Fibroblast of skin of left biceps (primary cell): ENCODE measurements at places on chromosomes 7 and 10.

GRCh38 chr7:22821702-22822485 is 755 bp downstream of the TOMM7 start:
- DNase-seq, result no peak

- DNase-seq, result no peak
Measured at GRCh38 chr10:78473006-78473405, 439.3 kb downstream of the RPS24 start.

DNA sequence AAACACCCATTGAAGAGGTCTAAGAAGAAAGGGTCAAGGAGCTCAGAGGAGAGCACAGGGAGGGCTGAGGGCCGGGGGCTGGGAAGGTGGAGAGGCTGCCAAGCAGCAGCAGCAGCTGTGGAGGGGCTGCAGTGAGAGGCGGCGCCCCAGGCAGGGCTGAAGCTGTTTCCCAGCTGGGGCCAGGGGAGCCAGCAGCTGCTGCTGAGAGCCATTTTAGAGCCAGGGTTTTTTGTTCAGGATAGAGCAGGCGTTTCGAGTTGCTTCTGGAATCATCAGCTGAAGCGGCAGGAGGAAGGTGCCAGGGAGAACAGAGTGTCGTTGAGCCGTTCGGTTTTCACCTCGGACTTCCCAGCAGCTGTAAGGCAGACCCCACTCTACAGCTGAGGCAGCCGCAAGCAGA is 62.7 kb downstream of the LANCL2 start:
- no peak for DNase-seq

- DNase-seq, result no peak
Measured at GRCh38 chr7:114133717-114134116, 214.9 kb upstream of the PPP1R3A start.

DNA sequence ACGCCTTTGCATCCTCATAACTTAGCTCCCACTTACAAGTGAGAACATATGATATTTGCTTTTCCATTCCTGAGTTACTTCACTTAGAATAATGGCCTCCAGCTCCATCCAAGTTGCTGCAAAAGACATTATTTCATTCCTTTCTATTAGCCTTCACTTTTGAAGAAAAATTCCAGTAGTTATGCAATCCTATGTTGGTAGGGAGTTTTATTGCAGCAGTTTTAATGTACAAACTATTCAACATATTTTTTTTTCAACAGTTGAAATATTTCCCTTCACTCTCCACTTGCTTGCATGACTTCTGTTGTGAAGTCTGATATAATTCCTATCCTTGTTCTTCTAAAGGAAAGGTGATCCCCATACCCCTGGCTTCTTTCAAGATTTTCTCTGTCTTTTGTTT is 27.3 kb upstream of the ARHGAP22 start:
- DNase-seq, result peak; percentile 36

DNA sequence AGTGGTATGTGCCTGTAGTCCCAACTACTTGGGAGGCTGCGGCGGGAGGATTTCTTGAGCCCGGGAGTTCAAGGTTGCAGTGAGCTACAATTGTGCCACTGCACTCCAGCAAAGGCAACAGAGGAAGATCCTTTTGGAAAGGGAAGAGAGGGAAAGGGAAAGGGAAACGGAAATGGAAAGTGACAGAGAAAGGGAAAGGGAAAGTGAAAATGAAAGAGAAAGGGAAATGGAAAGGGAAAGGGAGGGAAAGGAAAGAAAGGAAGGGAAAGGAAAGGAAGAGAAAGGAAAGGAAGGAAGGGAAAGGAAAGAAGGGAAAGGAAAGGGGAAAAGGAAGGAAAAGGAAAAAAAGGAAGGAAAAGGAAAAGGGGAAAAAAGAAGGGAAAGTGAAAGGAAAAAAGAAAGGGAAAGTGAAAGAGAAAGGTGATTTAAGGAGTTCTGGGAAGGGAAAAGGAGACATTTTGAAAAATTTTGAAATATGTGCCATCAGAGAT is 2.3 kb upstream of the ZC3HAV1 start:
- no peak for DNase-seq

- DNase-seq, result no peak
Measured at GRCh38 chr7:75017832-75018231, 53.3 kb downstream of the CASTOR2 start.

DNA sequence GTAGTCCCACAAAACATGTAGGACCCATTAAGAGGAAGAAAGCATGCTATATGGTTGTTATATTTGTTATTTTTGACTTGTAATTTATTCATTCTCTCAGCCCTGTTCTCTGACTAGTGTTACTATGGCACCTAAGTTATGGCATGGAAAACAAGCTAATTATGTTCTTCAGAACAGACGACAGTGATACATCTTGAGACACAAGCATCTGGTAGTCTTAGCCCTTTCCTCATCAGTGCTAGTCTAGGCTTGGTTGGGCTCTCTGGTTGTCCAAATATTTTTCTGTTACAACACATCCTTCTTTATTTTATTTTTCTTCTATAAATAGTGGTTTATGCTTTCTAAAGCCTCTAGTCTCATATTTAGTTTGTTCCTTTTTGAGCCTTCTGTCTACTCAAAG is 308.3 kb upstream of the KAT6B start:
- DNase-seq, result no peak

- no peak for DNase-seq
Measured at GRCh38 chr7:48101352-48101751, 12.3 kb downstream of the UPP1 start.

- DNase-seq, result no peak
Measured at GRCh38 chr10:98351831-98352402, 63.1 kb downstream of the PYROXD2 start.

DNA sequence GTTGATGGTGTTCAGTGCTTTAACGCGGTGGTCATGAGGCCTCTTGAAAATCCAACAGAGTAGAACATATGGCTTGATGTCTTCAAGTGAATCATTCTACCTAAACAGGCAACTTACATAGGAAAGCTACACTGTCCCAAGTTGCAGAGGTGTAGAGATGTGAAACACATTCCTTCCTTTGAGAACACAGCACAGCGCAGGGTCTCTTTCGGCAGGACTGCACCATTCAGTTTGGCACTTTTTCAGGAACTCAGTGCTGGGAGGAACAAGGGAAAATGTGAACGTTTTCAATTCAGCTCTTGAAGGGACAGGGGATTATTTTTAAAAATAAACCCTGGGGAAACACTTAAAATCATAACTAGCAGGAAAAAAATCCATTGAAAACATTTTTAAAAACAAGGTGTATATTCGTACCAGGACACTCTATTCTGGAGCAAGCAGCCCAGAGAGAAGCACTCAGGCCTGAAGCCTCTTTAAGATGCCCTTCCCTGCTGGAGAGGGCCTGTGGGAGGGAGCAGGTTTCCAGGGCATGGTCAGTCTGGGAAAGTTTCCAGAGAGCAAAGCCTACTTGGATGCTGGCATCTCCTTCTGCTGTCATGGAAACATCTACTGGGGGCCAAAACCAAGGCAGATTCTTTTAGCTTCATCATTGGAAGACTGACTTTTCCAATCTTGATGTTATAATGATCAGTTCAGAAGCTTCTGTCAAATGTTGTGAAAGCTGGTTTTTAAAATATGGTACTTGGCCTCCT is 60.4 kb upstream of the NPVF start:
- no peak for DNase-seq

DNA sequence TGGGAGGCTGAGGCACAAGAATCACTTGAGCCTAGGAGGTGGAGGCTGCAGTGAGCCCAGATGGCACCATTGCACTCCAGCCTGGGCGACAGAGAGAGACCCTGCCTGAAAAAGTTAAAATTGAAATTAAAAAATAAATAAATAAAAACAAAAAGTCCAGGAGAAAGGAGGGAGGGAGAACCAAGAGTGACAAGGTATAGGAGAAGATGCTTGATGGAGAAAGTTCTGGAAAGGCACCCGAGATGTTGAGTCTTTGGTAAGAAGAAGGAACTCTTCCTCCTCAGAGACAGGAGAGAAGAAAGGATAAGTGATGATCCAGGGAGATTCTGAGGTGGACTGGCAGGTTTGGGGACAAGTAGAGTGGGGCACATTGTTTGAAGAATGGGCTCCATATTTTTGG is 17.4 kb upstream of the LBX1 start:
- DNase-seq, result no peak

GRCh38 chr7:55254596-55255495 is 110.3 kb upstream of the LANCL2 start:
- DNase-seq, result no peak

DNA sequence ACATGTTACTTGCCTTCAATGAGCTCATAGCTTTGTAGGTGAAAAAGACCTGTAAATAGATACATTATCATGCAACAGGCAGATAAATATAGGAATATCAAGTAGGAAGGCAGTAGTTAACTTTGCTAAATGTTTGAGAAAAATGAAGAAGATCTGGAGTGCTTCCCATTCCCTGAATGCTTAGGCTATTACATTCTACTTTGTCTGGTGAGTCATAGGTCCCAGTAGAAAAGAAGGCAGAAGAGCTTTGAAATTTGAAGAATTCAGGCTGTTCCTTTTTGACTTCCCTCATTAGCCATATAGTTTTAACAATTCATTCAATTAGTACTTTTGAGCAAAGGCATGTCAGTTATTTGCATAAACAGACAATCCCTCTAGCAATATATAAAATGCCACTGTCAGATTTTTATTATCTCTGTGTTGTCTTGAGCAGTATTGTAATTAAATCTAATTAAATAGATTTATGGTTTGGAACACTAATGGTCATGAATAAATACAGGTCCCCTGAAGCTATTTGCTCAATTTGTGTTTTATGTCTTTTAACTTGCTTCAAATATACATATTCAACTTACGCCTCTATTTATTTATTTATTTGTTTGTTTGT is 875.0 kb downstream of the REEP3 start:
- DNase-seq, result peak; percentile 65

GRCh38 chr7:5603241-5604140 is 178.0 kb downstream of the RNF216 start:
- DNase-seq, result no peak

GRCh38 chr10:78476844-78477243 is 443.2 kb downstream of the RPS24 start:
- DNase-seq, result no peak

GRCh38 chr7:24653316-24654085 is 80.2 kb downstream of the PALS2 start:
- no peak for DNase-seq

DNA sequence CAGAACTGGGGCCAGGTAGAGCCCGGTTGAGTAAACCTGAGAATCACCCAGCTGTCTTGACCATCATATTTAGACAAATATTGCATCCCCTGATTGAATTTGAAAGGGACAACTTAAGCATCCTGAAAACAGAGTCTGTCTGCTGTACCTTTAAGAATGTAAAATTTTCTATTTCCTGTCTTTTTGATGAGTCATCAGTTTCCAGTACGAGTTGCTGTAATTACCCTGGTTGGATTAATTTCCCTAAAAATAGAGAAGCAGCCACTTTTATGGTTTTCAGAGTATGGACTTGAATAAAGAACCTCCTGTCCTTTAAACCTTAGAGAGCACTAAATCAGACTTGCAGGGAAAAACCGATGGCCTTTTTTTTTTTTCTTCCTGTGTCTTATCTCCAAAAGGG is 164.6 kb upstream of the SH2B2 start:
- no peak for DNase-seq

GRCh38 chr7:8724080-8724718 is 290.8 kb downstream of the NXPH1 start:
- DNase-seq, result no peak

DNA sequence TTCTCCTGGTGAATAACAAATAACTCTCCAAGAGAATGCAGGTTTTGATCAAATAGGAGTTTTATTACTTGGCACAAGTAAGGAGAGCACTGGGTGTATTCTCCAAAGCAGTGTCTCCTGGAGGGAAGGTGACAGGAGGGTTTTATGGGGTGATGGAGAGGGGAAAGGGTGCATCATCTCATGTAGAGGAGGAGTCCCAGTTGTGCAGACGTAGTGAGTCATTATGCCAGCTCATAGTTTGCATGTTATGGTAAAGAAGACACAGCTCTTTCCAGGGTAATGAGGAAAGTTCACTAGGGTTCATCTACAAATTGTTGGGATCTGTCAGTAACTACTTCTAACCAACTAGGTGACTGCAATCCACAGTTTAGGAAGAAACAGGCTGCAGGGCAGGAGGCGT is 347.9 kb upstream of the MEOX2 start:
- no peak for DNase-seq

DNA sequence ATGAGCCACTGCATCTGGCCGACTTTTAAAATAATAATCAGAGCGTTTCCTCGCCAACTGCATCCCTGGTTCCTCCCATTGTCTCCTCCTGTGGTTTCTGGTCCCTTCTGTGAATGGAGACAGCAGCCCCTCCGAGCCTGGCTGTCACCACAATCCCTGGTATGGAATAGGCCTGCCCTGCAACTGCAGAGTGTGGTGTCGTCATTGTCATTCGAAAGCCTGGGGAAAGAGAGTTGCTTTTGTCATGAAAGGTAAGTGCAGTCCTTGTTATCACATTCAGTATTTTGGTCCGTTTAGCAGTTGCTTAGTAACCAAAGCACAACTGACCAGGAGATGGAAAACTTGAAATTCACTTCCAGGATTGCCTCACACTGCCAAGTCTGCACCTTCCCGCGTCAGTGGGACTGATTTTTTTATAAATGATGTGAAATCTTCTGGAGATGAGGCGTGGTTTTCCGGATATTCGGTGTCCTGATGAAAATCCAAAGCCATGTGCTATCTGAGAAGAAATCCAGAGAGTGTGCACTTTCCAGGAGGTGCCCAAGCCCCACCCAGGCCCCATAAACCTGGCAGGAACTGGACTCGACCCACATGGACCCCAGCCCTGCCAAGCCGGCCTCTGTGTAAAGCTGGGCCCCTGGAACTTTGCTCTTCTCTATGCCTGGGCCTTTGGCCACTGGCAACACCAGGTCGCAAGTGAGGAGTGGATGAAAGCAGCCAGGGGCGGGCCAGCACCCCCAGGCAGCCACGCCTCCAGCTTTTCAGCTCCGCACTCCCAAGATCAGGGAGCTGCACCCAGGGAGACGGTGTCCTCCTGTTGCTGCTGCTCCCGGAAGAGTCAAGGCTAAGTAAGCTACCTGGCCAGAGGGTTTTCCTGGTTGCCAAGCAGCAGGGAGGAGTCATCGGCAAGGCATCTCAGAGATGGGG is 133.7 kb upstream of the SH2B2 start:
- DNase-seq, result no peak

DNA sequence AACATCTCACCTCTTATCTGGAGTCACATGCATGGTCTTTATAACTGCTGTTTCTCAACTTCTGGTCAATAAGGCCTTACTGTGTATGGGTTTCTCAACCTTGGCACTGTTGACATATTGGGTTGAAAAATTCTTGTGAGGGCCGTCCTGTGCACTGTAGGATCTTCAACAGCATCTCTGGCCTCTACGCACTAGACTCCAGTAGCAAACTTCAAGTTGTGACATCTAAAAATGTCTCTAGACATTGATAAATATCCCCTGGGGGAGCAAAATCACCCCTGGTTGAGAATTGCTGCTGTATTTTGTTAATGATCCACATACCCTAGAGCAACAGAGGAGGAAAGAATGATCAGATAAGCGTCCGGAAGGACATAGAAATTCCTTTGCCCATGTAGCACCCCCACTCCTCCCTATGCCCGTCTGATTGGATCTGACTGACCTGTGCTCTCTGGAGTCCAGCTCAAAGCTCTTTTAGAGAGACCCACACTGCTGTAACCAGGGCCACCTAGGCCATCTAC is 423.5 kb upstream of the ZMIZ1 start:
- DNase-seq, result no peak

GRCh38 chr7:82373926-82374635 is 69.5 kb downstream of the CACNA2D1 start:
- no peak for DNase-seq

- no peak for DNase-seq
Measured at GRCh38 chr7:7265081-7266075, 83.0 kb downstream of the C1GALT1 start.

GRCh38 chr7:157876469-157877285 is 539.9 kb downstream of the DNAJB6 start:
- no peak for DNase-seq
